Activated CD4-positive, CD25-positive, alpha-beta regulatory T cell treated with anti-CD3 and anti-CD28 coated beads, Interleukin-2, amount 50 U/mL, for 72 hours (primary cell): ENCODE measurements at places on chromosomes 11 and 22.

GRCh38 chr22:20138417-20138738 lies 6.8 kb downstream of the ZDHHC8 start:
- DNase-seq, result no peak

DNA sequence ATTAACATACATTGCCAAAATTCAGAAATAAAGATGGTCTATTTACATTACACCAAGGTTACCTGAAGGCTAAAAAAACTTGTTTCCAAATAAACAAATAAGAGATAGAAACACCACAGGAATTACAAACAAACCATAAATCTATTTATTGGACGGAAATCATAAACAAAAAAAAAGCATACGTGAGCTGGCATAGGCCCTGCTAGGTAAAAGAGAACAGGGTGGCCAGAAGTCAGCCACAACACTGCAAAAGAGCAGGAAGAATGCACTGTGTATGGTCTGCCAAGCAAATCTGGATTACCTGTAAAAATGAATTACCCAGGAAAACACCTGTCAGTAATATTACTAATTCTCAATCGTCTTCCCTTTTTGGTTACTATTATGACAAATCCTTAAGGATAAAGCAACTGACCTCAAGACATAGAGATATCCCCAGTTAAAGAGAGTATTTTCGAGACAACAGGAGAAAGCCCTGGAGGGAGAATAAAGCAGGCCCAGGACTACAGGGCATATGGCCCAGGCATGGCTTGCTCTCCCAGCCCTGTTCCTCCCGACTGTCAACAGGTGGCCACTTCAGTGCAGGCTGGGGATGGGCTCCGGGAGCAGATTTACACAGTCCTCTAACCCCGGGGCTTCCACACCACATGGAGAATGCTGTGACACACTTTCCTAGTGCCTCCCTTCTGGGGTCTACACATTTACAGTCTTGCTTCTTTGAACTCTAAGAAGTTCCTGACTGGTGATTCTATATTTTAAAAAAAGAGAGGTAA lies 18.0 kb downstream of the PPP2R1B start:
- no peak for DNase-seq

DNA sequence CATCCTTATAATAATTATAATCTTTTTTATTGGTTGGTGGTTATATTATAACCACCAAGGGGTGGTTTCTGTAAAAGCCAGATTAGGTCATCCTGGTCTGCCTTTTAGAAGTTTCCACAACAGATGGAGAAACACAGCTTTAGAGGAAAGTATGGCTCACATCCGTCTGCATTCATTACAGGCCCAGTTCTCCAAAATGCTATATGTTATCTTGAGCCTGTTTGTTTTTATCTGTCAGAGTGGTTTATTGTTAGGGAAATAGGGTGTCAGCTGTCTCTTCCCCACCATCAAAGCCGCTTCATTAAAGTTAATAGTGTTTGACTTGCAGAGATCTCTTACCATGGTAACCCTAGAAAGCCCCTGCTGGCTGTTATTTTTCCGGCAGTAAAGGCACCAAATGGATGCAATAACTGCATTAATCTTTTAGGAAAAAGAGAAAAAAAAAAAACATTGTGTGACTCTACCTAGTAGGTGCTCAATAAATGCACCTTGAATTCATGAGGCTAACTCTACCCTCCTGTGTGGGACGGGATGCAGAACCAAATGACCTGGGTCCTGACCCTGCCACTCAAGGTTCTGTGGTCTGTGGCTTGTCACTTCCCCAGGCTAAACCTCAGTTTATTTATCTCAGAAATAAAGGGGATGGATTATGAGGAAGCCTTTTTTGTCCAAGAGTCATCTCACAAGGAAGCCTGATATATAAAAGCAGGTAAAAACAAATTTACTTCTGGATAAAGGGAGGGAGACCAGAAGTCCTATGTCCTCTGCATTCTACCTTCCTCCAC lies 118.3 kb downstream of the WT1 start:
- no peak for DNase-seq

GRCh38 chr22:21051145-21051830 lies 5.5 kb downstream of the LRRC74B start:
- no peak for DNase-seq

DNA sequence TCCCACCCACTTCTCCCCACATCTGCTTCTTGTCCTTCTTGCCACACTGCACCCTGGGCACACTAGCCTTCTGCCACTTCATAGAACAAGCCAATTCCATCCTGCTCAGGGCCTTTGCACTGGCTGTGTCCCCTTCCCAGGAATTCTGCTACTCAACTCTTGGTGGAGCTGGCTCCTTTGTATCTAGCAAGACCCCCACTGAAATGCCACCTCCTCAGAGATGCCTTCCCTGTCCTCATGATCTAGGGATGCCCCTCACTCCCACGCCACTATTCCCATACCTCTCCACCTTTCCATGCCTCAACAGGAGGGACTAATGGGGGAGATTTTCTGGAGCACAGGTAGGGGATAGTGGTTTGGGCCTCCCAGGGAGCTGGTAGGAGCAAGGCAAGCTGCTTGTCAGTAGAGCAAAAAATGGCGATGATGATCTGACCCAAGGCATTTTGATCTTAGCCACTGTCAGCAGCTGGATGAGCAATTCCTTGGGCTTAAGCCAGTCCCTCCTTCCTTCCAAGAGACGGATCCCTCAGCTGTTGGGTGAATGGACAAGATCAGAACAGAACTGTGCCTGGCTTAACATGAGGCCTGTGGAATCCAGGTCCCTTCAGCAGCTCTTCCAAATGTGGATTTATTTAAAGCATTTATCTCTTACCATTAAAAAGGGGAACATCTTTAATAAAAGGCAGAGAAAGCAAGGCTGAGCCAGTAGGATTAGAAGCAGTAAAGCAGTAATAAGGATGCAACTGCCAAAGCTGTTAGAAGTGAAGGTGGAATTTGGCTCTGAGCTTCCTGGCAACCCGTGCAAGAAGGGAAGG lies 4.0 kb upstream of the PRDM11 start:
- DNase-seq, result peak; percentile 21

- DNase-seq, result no peak
Observed at GRCh38 chr11:114243461-114244372, 52.5 kb upstream of the NNMT start.
